ENCODE measurements at places on chromosomes 1 and 21.

GRCh38 chr1:222054416-222054815 lies 312.5 kb upstream of the DUSP10 start:
- no peak for DNase-seq

GRCh38 chr1:86825319-86825718 lies 88.6 kb downstream of the SELENOF start:
- no peak for DNase-seq

DNA sequence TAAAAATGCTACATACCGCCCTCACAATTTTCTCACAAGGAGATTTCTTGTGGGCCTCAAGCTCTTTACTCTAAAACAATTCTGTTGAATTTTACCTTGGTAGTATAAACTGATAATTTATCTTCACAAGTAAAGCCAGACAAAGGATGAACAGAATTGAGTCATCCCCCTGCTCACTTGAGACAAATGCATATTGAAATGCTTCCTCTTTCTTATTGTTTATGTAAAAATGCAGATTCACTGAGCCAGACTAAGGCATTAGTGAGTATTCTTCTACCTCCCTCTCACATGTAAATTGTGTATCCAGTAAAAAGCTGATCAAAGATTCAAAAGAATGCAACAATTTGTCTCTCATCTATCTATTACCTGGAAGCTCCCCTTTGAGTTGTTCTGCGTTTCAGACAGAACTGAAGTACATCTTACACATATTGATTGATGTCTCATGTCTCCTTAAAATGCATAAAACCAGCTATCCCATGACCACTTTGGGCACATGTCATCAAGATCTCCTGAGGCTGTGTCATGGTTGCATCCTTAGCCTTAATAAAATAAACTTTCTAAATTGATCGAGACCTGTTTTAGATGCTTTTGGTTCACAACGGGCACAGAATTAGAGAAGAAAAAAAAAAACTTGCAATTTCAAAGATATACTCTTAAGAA lies 743.1 kb upstream of the B3GALT2 start:
- DNase-seq: no peak

DNA sequence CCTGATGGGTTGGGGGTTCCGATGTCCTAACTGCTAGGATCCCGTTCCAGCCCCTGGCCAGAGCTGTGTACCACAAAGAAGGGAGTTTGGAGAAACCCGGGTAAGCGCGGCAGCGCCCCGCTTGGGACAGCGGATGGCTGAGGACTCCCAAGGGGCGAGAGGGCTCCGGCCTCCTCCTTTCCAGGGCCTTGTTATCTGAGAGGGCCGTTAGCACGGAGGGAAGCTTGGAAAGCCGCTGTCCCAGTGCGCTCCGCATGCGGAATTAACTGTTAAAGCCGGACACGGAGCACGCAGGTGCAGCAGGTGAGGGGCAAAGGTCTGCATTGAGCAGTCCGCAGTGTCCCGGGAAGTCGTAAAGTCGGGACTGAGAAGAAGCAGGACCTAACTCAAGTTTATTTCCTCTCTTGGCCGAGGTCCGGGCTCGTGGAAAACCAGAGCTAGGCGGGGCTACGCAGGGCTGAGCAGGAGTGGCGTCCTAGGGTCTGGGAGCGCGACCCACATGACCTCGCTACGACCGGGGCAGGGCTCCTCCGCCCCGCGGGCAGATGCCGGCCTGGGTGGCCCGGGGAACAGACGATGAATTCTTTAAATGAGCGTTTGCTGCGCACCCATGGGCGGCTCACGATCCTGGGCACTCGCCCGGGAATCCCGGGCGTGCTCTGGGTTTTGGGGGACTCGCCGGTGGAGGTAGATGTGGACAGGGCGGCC lies 4.5 kb downstream of the LHX4 start:
- DNase-seq: no peak

GRCh38 chr1:67429528-67430357 lies 459 bp downstream of the SERBP1 start:
- peak; percentile 30 for DNase-seq

- DNase-seq: no peak
These were observed 1512.7 kb upstream of the TPTE start for GRCh38 chr21:9008636-9009035.

DNA sequence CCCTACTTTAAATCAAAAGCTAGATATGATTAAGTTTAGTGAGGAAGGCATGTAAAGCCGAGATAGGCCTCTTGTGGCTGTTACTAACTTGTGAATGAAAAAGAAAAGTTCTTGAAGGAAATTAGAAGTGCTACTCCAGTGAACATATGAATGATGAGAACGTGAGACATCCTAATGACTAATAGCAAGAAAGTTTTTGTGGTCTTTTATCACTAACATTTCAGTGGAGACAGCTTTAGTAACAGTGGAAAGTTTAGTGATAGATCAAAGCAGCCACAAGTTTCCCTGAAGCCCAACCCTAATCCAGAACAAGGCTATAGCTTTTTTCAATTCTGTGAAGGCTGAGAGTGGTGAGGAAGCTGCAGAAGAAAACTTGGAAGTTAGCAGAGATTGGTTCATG lies 73.6 kb upstream of the LRRC8B start:
- peak; percentile 65 for DNase-seq

- DNase-seq: no peak
These were observed 116.5 kb downstream of the MRPL39 start for GRCh38 chr21:25490742-25491141.

- DNase-seq: no peak
These were observed 147.5 kb upstream of the KLHDC7A start for GRCh38 chr1:18333220-18333619.

DNA sequence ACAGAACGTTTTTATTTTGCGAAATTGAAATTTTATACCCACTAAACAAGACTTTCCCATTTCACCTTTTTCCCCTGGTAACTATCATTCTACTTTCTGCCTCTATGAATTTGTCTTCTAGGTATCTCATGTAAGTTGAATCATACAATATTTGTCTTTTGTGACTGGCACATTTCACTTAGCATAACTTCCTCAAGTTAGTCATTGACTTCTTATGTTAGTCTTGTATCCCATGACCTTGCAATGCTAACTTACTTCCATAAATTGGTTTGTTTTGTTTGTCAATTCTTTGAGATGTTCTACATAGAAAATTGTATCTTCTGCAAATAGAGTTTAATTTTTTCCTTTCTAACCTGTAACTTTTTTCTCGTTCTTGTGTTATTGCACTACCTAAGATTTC lies 26.9 kb downstream of the SH3BP5L start:
- DNase-seq: no peak

GRCh38 chr1:112501810-112502641 lies 6.7 kb upstream of the WNT2B start:
- DNase-seq: peak; percentile 23

DNA sequence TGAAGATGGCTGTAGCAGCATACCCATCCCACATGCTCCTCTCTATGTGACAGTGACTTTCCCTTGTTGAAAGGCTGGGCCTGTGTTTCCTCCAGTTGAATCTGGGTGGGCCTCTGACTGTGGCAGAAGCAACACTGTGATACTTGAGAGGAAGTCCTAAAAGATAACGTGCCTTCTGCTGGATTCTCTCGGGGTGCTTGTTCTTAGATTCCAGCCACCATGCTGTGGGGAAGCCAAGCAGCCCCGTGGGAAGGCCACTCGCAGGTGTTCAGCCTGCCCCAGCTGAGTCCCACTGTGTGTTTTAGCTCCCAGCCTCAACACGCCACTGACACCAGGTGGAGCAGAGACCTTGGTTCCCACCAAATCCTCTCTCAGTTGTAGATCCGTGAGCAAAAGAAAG lies 31.5 kb downstream of the TRAPPC10 start:
- no peak for DNase-seq

- DNase-seq: no peak
These were observed 201.5 kb downstream of the HS2ST1 start for GRCh38 chr1:87115891-87116290.

Measured in HT1080 (cell line).